ENCODE measurements at places on chromosomes 7 and 10.

DNA sequence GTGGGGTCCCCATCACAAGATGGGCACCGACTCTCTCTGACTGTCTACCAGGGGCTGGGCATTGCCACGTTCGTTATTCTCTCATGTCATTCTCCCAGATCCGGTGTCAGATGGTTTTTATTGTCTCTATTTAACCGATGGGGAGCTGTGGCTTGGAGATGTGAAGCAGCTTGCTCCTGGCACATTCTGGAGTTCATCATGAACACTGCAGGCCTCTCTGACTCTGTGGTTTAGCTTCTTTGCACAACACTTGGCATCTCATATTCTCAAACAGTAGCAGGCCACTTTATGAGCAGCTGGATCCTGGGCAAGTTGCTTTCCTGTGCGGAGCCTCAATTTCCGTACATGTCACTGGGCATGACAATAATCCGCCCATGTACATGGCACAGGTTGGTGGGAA is 119.9 kb downstream of the LRRC18 start:
- no peak for DNase-seq

DNA sequence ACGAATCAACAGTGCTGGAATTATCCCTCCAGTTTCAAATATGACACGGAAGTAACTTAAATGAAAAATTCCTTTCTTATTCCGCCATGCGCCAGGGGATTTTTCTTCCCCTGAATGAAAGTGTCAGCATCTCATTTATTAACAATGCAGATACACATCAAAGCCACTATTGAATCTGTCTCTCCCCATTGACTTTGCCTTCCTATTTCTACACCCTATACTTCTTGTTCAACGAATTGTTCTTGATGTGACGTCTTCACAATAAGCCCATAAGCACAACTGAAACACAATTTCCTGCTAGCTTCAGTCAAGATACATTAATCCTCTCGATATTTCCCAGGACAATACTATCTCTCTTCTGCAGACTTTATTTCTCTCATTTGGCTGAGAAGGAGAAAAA is 253.5 kb downstream of the ADARB2 start:
- DNase-seq: no peak

DNA sequence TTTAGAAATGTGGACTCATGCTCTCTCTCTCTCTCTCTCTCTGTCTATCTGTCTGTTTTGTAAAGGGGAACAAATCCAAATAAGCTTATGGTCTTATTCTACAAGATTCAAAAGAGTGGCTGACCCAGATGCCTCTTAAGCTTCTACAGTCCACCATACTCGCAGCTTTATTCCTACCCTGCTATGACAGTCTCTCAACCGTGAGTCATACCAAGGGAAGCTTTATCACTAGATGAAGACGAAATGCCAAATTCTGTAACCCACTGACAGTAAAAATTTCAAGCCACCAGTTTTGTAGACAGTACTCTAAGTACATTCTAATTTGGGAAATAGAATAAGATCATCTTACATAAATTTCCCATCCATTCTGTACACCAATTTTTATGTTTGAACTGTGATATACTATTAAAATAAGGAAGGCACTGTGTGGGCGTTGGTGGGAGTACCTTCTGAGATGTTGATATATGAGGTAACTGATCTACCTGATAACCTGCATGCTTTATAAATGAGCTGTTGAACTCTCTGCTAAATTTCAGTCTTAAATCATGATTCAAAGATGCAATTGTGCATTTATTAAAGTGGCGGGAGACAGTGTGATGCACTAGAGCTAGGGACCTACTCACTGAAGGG is 153.2 kb downstream of the KLF6 start:
- DNase-seq: no peak

- DNase-seq: no peak
Measured at GRCh38 chr7:45118889-45119331, 7.4 kb upstream of the TBRG4 start.

GRCh38 chr10:121695731-121696464 is 97.7 kb upstream of the FGFR2 start:
- no peak for DNase-seq

DNA sequence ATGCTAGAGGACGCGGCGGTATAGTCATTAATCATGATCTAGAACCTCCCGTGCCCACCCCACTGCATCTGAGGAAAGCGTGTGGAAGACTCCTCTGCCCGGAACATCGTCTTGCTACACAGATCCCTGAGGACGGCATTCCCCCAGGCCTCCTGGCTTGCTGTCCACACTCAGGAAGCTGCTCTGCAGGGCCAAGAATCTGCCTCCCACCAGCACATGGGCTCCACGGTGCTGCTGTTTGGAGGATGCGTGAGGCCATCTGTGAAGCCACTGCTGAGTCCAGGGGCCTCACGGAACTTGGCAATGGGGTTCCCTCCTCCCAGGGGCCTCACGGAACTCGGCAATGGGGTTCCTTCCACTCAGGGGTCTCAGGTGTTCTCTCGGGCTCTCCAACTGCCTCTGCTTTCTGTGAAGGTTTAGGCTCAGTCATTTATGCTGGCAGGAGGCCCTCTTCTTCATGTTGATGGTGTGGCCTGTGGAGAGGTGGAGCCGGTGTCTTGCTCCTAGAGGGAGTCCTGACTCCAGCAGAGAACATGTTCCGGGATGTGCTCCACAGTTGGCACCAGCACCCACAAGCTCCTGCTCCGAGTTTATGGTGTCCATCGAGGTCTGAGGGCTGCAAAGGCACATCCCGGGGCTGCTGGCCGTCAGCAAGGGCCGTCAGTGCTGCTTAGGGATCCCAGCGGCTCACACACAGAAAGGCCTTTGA is 273.3 kb downstream of the DNAJB6 start:
- no peak for DNase-seq

DNA sequence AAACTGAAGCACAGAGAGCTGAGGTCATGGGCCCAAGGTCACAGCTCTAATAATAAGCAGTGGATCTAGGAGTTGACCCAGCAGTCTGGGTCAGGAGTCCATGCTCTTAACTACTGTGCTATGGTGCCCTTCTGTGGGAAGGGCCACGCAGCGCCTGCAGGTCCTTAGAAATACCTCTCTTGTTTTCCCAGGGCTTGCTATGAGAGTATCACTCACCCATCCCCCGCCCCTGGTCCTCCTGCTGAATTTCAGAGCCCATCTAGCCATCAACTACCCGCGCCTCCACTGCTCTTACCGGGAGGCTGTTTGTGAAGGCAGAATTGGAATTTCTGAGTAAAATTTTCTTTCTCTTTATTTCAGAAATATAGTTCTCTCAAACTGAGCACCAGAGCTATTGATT is 27.3 kb upstream of the CRHR2 start:
- DNase-seq: peak; percentile 44

GRCh38 chr10:30445711-30446110 is 11.7 kb downstream of the MAP3K8 start:
- no peak for DNase-seq

DNA sequence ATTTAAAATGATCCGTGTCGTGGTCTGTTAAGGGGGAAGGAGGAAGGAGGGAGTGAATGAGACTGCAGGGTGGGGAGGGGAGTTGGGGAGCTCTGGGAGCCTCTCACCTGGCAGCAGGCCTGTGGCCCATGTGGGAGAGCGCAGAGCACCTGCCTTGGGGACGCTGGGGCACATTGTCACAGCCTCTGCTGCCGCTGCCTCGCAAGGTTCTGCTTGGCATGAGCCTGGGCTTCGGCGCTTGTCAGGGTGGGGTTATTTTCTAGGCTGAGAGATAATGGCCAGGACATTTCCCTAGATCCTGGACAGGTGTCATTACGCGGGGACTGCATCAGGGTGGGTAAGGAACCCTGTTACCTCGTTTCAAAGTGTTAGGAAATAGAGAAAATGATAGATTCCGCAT is 2.2 kb upstream of the SUN1 start:
- DNase-seq: no peak

GRCh38 chr7:16787127-16787526 is 17.7 kb downstream of the AGR2 start:
- no peak for DNase-seq

- no peak for DNase-seq
Measured at GRCh38 chr10:127612-128432, 7.4 kb upstream of the ZMYND11 start.

- DNase-seq: peak; percentile 87
Measured at GRCh38 chr7:47088329-47089067, 493.4 kb downstream of the TNS3 start.

DNA sequence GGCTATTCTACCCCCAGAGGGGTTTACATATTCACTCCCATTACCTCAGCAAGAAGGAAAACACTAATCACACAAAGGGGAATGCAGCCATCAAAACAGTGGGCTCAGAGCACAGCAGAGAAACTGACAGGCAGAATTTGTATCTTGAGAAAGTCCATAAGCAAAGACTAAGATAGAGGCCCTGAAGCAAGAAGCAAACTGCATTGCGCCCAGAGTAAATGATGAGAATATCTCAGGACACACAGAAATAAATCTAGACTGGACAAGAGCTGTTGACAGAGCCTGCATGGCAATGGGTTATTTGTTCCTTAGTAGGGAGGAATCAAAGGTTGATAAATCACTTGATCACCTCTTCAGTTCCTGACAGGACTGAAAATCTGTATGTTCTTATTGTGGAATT is 440.7 kb upstream of the CELF2 start:
- no peak for DNase-seq

DNA sequence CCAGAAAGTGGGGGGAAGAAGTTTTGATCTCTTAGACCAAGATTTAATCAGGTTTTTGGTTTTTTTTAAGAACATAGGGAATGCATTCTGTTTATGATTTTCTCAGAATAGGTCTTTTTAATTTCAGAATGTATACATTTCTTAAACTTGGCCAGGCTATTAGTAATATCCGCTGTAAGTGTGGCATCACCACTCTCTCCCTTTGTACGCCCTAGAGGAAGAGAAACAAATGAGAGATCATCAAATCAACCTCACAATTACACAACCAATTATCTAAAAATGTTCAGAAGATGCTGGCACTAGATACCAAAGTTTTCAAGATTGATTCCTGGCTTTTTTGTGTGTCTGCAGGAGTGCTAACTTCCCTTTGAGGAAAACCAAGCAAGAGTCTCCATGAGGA is 70.0 kb downstream of the KLF6 start:
- no peak for DNase-seq

- DNase-seq: no peak
Measured at GRCh38 chr10:79336276-79336675, 11.0 kb upstream of the PPIF start.

DNA sequence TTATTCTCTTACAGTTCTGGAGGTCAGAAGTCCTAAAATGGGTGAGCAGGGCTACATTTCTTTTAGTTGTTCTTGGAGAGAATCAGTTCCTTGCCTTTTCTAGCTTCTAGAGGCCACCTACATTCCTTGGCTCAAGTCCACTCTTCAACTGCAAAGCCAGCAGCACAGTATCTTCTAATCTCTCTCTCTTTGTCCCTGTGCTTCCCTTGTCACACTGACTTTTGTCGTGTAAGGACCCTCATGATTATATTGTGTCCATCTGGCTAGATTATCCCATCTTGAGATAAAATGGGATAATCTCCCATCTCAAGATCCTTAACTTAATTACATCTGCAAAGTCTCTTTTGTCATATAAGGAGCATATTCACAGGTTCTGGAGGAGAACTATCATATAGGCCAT is 359.0 kb downstream of the ADRA2A start:
- no peak for DNase-seq

DNA sequence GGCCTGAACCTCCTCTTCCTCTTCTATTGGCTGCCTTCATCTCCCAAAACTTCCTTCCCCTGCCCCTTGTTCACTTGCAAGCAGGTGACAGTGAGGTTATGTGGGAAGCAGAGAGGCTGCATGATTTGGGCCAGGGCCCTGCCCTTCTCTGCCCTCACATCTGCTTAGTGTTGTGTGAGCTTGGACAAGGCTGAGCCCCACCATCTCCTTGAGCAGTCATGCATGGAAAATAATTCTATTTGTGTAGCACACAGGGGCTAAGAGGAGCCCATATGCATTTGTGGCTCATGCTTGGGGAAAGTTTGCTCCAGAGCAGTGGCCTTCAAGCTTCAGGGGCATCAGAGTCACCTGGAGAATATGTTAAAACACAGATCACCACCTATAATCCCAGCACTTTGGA is 26.8 kb upstream of the AQP1 start:
- no peak for DNase-seq

DNA sequence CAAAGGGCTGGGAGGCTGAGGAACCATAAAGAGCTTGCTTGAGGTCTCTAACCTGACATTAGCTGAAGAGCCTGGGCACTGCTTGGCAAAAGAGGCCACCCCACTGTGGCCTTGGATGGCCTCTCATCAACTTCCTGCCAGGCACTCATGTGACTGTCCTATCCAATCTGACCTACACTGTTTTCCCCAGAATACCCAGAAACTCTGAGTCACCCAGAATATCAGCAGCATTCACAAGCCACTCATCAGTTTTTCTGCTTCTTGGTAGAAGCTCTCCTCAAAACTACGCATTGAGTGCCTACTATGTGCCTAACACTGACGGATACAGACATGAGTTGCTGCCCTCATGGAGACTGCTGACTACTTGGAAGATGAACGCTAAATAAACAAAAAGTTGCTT is 4.1 kb upstream of the NT5C2 start:
- DNase-seq: no peak

DNA sequence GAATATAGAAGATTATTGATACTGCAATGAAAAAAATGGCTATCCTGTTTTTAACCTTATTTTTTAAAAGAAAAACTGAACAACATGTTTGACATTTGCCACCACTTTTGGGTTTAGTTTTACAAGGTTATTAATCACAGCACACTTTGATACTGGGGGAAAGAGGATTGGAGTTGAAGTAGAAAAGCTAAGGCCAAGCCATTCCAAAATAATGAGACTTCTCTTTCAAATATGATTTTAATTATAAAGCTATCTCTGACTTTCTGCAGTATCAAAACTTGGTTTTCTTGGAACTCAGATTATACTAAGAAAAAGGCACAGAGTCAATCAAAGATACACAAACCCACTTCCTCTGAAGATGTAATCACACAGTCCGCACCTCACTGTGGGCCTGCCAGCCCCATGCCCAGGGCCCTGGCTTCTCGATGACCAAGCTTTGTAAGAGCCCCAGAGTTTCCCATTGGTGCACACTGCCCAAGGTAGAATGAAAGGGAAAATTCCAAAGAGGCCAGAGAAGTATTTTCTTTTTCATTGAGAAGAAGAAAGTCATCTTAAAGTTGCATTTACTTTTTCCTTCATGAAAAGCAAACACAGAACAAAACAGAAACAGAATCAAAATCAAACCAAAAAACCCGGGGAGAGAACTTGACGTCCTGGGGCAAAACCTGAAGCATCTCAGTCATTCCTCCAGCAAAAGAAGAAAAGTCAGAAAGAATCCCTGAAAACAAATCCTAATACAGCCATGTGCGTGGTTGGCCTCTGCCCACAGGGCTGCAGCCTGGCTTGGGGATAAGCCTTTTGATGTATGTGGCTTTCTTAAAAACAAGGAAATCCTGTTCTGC is 187.7 kb upstream of the KLF6 start:
- DNase-seq: peak; percentile 9

GRCh38 chr7:770741-771166 is 43.7 kb upstream of the PRKAR1B start:
- no peak for DNase-seq

GRCh38 chr10:35637462-35637861 is 4.6 kb downstream of the FZD8 start:
- peak; percentile 95 for DNase-seq

GRCh38 chr7:157674715-157675426 is 338.1 kb downstream of the DNAJB6 start:
- DNase-seq: no peak

Measured in neural progenitor cell (in vitro differentiated cells).